ENCODE measurements at places on chromosomes 6 and 20.

GRCh38 chr20:997016-997415 lies 5.1 kb downstream of the RSPO4 start:
- no peak for DNase-seq

GRCh38 chr6:90314514-90314913 lies 17.9 kb upstream of the BACH2 start:
- DNase-seq = no peak

DNA sequence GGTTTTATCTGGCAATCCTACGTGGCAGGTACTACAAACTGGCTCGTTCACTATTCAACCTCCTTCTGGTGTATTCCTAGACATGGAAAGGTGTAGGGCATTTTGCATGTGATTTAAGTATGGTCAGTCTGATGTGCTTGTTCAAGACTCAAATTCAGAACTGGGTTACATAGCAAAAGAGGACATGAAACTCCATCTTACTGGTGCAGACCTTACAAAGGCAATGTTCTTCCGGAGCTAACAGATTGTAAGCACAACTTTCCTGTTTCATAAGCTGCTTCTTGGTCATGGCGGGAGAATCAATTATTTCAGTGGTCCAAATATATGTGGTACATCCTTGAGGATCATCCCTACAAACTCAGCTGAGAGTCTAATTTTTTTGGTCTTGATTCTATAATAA lies 703.4 kb downstream of the EPM2A start:
- DNase-seq = no peak

- no peak for DNase-seq
These were observed 333.4 kb downstream of the SMOC2 start for GRCh38 chr6:168774381-168774780.

- DNase-seq = no peak
These were observed 198.5 kb downstream of the ADGRG6 start for GRCh38 chr6:142500250-142500786.

DNA sequence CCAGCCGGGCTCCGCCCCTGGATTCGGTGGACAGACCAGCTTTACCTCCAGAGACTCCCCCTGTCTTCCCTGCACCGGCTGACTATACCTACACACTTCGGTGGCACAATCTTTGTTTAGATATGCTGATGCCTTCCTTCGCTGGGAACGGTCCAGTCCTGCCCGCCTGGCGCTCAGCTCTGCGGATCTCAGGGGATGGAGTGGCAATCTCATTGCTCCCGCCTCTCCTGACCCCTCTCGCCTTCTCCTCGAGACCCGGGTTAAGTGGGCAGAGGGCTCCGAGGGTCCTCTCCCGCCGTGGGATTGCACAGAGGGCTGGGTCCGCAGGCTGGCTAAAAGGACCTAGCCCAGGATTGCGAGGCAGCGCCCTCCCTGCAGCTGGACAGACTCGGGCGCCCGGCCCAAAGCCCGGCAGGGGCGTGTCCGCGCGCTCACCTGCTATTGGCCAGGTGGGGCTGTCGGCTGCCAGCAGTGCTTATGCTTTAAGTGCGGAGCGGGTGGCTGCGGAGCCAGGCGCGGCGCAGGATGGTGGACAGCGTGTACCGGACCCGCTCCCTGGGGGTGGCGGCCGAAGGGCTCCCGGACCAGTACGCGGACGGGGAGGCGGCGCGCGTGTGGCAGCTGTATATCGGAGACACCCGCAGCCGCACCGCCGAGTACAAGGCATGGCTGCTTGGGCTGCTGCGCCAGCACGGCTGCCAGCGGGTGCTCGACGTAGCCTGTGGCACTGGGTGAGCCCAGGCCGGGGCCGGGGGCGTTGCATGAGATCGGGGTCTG lies at the start of gene GNMT:
GNMT (plus strand) TSS at position 512 of the 777 bp plus-strand sequence; CDS start at position 526, 14 bp downstream.
- peak; percentile 55 for DNase-seq

DNA sequence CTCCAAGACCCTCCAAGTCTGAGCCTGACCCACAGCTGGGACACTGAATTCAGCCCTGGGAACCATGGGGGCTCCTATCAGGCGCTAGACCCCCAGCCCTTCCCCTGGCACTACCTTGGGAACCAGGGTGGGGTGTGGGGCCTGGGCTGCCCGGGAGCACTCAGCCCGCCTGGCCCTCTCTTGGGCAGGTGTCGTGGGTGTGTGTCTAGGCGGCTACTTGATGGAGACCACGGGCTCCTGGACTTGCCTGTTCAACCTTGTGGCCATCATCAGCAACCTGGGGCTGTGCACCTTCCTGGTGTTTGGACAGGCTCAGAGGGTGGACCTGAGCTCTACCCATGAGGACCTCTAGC lies 14.6 kb downstream of the SLC17A9 start:
- no peak for DNase-seq

- no peak for DNase-seq
These were observed 109.0 kb downstream of the TNFRSF21 start for GRCh38 chr6:47200536-47201334.

DNA sequence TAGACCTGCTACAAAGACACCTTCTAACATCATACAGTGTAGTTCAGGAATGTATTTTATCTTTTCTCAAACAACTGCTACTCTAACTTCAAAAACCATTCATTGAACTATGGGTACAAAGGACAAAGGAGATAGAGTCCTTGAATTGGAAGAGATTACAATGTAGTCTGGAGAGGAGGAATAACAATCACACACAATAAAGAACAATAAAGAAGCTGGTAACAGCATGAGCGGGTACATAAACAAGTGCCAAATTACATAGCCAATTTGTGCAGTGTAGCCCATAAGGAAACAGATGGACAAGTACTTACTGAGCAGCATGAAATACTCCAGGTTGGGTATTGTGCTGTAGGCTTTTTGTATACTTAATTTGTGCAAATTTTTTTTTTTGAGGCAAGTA lies 44.3 kb downstream of the OSTM1 start:
- DNase-seq = no peak

- DNase-seq = no peak
These were observed 90.1 kb upstream of the PAK5 start for GRCh38 chr20:9928955-9929354.

DNA sequence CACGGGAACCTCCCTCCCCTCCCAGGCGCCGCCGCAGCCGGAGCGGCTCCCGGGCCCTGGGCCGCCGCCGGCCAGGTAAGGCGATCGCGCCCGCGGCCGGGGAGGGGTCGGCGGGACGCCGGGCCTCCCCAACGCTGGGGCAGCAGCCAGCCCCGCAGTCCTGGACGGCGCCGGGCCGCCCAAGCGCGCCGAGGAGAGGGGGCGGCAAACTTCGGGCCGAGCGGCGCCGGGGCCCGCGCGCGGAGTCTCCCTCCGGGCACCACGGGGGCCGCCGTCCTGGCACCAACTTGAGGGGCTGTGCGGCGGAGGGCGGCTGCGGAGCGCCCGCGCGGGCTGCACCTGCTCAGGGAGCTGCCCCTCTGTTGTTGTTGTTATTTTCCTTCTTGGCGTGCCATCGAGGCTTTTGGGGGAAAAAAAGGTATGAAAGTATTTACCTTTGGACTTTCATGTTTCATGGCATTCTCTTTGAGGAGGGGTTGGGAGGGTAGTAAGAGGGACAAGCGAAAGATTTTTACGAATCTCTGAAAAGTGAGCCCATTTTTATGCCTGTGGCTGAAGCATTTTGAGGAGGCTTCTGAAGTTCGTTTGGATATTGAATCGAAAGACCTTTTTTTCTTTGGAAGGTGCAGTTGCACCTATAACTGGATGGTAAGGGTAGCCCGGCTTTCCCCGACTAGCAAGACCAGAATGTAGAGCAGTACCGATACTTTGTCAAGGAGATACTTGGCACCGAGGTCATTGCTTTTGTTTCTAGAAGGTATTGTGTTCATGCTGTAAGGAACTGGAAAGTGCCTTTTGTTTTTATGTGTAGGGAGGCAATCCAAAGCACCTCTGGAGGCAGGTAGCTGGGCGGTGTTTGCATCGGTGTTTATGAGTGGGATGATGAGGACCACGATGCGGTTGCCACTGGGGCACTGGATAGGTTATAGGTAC lies at the start of gene RNF182:
RNF182 (plus strand) TSS at position 4 of the 933 bp plus-strand sequence. CDS start 52,168 bp downstream, outside the sequence.
- DNase-seq = peak; percentile 37

GRCh38 chr6:55568808-55569439 lies 10.1 kb downstream of the HMGCLL1 start:
- no peak for DNase-seq

- DNase-seq = no peak
These were observed 9.6 kb downstream of the ZBTB2 start for GRCh38 chr6:151381722-151382121.

DNA sequence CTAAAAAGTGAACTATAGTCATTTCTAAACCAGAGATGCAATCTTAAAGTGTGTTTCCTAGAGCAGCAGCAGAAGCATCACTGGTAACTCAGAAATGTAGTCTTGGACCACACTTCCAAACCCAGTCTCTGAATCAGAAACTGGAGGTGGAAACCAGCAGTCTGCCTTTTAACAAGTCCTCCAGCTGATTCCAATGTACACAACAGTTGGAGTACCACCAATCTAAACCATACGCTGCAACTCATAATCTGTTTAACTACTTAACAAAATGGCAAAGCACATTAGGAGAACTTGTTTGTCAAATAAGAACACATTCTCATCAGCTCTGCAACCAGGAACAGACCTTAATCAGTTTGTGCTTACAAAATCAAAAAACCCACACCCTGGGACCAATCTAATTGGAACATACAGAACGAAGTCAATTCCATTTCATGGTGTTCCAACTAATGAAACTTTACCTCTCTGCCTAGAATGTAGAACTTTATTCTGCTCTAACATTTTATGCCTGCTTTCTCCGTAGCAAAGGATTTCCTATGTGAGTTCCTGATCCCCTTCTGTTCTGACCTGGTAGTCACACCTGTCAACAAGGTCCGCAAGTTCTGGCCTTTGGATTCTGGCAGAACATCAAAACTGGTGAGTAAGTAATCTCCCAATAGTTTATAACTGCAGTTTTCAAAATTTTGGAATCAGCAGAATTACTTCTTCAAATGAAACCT lies 390.4 kb downstream of the HTR1B start:
- DNase-seq = no peak

- no peak for DNase-seq
These were observed 110.5 kb downstream of the LCA5 start for GRCh38 chr6:79426625-79427278.

- DNase-seq = no peak
These were observed 447.1 kb downstream of the PREX1 start for GRCh38 chr20:48380661-48381060.

GRCh38 chr6:168785720-168786511 lies 344.9 kb downstream of the SMOC2 start:
- DNase-seq = no peak

GRCh38 chr6:108616544-108616943 lies 55.8 kb downstream of the FOXO3 start:
- no peak for DNase-seq

- DNase-seq = no peak
These were observed 14.7 kb downstream of the PI16 start for GRCh38 chr6:36969240-36969691.

DNA sequence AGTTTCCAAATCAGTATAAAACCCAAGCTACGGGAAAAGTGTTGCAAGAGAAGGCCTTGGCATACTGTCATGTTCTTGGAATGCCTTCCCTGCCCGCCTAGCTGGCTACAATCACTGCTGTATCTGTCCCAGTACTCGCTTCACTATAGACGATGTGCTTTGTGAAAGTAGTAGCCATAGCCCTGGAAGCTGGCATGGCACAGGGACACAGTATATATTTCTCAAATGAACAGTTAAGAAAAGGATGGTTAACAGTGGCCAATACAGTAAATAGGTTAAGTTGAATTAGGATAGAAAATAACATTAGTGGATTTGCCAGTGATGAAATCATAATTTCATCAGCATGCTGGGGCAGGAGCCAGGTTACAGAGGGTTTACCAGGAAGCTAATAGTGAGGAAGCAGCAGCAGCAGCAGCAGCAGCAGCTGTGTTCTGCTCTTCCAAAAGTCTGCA lies 499.3 kb downstream of the CDKAL1 start:
- no peak for DNase-seq

GRCh38 chr6:138013959-138014358 lies 93.3 kb downstream of the PERP start:
- DNase-seq = no peak

GRCh38 chr20:50068041-50068651 lies 44.8 kb downstream of the UBE2V1 start:
- DNase-seq = no peak

- DNase-seq = no peak
These were observed 153.6 kb upstream of the KCNK16 start for GRCh38 chr6:39476151-39476550.

GRCh38 chr6:75943381-75943780 lies 129.1 kb downstream of the IMPG1 start:
- DNase-seq = no peak

DNA sequence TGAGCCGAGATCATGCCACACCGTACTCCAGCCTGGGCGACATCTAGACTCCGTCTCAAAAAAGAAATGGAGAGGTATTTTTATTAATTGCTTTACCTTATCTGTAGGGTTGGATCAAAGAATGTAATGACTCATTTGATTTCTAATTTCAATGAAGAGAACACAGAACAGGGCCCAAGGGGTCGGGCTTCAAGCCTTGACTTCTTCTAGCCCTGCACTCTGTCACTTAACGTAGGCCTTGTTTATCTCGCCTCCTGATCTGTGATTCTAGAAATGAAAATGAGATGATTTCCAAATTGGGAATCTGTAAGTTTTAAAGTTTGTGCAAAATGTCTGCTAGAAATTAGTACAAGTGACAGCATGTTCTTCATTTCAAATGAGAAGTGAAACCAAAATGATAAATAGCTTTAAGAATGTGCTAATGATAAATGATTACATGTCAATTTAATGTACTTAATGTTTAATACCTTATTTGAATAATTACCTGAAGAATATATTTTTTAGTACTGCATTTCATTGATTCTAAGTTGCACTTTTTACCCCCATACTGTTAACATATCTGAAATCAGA lies 180.5 kb downstream of the SLC16A10 start:
- DNase-seq = no peak

DNA sequence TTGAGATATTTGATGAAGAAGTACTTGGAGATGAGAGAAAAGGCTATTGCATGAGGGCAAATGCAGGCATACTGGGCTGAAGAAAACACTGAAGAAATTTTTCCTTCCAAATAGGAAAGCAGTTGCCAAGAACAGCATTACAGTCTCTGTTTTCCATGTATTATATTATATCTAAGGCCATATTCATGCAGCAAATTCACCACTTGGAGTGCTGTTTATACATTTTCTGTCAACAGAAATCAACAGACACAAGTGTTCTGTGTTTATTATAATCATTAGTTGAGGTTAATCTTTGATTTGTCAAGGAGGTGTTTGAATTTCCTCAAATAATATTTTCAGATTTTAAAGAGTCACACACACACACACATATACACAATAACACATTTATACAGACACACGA lies 268.8 kb upstream of the PLCB4 start:
- no peak for DNase-seq

DNA sequence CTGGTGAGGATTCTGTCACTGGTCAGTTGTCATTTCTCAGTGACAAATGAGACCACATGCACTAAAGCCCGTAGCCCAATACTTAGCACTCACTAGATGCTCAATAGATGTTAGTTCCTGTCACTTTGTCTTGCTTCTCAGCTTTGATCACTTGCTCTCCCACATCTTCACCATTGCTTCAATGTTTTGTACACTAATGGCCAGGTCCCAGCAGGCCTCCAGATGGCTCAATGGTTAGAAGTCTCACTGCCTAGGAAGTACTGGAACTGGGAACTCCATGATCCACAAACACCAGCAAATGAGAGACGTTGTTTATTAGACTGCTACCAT lies 502.8 kb upstream of the JARID2 start:
- peak; percentile 65 for DNase-seq

Data from activated T-cell treated with anti-CD3 and anti-CD28 coated beads, Interleukin-2, amount 50 U/mL, for 48 hours (primary cell).